ENCODE measurements at places on chromosomes 6 and 20. TPM values are rescaled to one million over a fixed set of nuclear protein-coding genes. Genes with fewer than 3 reads are reported as not detected.

SNX21 gene
- 10.8 TPM for total RNA-seq

ZBP1 gene
- total RNA-seq: 0.07 TPM

TFAP2B gene
- not detected for total RNA-seq

CAGE1 gene
- not detected for total RNA-seq

THBD gene
- total RNA-seq: 23.8 TPM

SLC17A3 gene
- 1.4 TPM for total RNA-seq

SMOC2 gene
- total RNA-seq: not detected

MDFI gene
- 0.86 TPM for total RNA-seq

STX11 gene
- 2.2 TPM for total RNA-seq

CRIP3 gene
- total RNA-seq: 0.20 TPM

IL17A gene
- total RNA-seq: not detected

NQO2 gene
- 81.9 TPM for total RNA-seq

PRDM13 gene
- 1.1 TPM for total RNA-seq

RAB32 gene
- 35.3 TPM for total RNA-seq

TMEM244 gene
- total RNA-seq: not detected

NOX3 gene
- not detected for total RNA-seq

C6orf15 gene
- not detected for total RNA-seq

RBCK1 gene
- total RNA-seq: 139 TPM

PLCB4 gene
- total RNA-seq: 15.2 TPM

PRSS16 gene
- total RNA-seq: 4.7 TPM

ZKSCAN3 gene
- 2.1 TPM for total RNA-seq

MYB gene
- total RNA-seq: 0.57 TPM

STMND1 gene
- total RNA-seq: not detected

ENPP3 gene
- total RNA-seq: not detected

DHX35 gene
- total RNA-seq: 9.0 TPM

PKIG gene
- 39.7 TPM for total RNA-seq

KIAA0408 gene
- 6.6 TPM for total RNA-seq

OR2B6 gene
- total RNA-seq: 0.15 TPM

FNDC11 gene
- 0.09 TPM for total RNA-seq

RIMS1 gene
- not detected for total RNA-seq

PPT2 gene
- 9.0 TPM for total RNA-seq

GATA5 gene
- total RNA-seq: 0.69 TPM

GPR63 gene
- total RNA-seq: 0.61 TPM

MAS1 gene
- not detected for total RNA-seq

SPATA25 gene
- total RNA-seq: 0.77 TPM

MUC21 gene
- total RNA-seq: not detected
